ENCODE measurements at places on chromosomes 4 and X.
A peak's percentile ranks its signal among the peaks of the same experiment; 100 is the strongest.

DNA sequence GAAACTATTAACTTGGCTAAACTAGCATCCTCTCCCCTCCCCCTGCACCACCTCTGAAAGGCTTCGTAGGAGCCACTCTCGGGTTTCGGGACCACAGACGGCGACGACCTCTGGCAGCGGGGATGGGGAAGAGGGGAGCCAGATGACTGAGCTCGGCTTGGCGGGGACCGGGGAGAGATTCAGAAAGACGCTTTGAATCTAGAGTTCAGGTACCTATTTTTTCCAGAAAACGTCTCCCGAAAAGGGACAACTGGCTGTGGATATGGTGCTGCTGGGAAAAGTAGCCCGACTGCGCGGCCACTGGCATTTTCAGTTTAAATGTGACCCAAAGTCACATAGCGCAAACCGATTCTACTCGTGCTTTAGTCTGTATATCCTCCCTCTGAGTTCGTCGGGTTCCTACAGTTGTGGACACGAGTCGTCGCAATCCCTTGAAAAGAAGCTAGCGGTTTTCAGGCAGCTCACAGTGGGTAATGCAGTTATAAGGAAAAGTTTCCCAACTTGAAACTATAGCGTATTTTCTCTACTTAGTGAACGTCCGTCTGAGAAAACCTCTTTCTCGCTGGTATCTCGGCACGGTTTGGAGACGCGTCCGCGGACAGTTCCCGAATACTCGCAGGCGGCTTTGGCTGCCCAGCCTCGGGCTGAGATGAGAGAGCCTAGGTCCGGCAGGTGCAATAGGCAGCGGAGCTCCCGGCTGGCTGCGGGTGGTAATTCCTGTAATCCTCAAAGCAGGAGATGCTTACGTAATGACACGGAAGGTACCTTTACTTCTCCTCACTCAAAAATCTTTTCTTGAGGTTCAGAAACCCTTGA lies 1.3 kb downstream of the PARM1 start:
- DNase-seq: peak; percentile 51

DNA sequence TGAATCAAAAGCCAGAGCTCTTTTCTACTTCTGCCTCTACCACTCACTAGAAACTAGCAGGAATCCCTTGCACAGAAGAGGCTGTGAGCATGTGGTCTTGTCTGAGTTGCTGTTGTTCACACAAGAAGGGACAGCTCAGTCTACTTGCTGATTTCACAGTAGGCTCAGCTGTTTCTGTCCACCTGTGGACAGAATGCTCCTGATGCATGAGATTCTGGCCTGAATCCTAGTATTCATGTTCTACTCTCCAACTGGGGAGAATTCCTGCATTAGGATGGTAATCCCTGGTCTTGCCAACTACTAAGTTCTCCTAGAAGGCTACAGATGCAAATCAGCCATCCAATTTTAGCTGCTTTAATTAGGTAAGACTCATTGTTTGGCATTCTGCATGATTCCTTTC lies 112.8 kb downstream of the PPA2 start:
- DNase-seq: no peak

DNA sequence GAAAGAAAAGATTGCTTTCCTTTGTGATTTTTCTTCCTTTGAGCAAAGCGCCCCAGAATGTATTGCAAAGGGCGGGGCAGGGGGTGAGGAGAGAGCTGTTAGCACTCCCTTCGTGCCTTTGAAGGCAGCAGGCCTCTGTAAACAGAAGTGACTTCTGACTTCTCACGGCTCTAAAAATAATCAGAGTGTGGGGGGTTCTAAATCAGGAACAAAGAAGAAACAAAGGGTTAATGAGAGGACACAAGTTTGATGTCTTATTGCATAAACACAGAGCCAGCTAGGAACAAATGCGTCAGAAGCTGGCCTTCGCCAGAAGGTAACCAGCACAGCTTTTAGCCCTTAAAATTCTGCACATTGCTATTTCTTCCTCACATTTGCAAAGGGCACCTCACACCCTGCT lies 626.2 kb downstream of the MID1IP1 start:
- DNase-seq: no peak

GRCh38 chrX:53281321-53281822 lies at the start of gene IQSEC2:
Gene IQSEC2, minus strand, starts transcription at chrX:53281584.
- peak; percentile 68 for DNase-seq

DNA sequence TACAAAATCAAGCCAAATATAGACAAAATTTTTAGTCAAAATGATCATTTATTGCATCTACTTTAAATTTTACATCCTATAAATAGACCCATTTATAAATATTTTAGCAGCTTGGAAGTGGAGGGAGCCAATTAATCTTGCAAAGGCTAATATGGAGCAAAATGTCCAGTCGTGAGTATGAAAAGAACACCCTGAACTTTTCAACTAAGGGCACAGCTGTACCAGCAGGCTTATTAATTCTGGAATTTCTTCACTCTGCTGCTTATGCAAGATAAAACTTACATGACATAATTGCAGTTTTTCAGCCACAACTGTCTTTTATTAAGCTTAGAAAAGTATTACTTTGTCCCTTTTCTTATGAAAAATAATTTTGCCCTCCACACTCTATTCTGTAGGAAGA lies 22.9 kb upstream of the USP53 start:
- no peak for DNase-seq

DNA sequence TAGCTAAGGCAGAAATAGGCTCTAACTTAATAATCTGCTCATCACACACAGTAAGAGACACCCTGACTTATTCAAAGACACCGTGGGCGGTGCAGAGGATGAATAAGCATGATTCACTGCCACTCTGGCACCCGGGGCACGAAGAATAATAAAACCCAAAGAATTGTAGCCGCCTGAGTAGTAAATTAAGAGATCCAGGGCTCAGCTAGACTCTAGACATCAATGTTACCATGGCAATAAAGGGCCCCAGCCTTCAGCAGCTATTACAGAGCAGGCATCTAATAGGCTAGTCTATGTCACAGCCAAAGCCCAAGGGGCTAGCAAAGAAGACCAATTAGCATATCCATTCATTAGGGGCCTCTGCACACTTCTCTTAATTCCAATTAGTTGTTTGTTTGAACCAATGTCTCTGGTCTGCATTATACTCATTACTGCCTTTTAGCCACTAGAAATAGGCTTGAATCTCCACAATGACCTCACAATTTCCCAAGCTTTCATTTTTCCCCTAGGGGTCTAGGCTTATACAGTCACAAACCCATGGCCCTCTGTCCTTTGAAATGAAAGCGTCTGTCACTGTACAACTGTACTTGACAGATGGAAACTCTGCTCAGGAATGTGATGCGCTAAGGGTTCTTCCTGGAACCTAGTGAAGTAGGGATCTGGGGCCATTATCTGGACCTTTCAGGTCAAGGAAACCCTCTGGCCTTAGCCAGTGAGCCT lies 3.0 kb upstream of the ATP1B4 start:
- no peak for DNase-seq
